ENCODE measurements at places on chromosomes 12 and 14. TPM values are rescaled to one million over a fixed set of nuclear protein-coding genes. Genes with fewer than 3 reads are reported as not detected.

DNA sequence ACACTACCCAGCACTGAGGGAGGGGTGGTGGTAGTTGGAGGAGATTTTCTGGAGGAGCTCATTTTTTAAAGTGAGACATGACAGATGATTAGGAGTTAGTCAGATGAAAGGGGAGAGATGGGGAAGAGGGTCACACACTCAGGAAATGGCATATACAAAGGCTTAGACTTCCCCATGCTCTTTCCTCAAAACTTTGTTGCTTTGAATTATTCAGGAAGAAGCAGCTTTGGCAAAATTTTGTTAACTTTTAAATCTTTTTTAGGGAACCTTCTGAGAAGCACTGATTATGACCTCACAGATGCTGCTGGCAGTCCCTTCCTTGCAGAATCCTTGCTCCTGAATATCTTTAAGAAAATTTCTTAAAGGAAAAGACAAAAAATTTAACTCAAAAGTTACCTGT, 19.8 kb downstream of the ALDH6A1 start:
- no peak overlapping the region for H3K27ac ChIP-seq
- H3K27me3 ChIP-seq: no peaks in the 10 kb centered on the region
- no peaks in the 10 kb centered on the region for H3K4me1 ChIP-seq
- DNase-seq: no peak
- H3K36me3 ChIP-seq: peaks cover 27% of the 10 kb centered on the region

DNA sequence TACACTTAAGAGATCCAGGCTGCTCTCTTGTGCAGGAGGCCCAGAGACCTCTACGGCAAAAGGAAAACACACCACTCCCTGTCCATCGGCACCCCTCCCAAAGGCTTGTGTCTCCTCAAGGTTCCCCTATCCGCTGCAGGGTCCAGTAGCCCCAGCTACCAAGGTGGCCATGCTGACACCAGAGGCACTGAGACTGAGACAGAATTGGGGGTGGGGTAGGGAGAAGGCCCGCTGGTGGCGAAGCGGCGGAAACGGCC, 590 bp downstream of the DDIT3 start:
- DNase-seq: no peak
- H3K4me1 ChIP-seq: peaks cover 42% of the 10 kb centered on the region
- peaks cover 42% of the 10 kb centered on the region for H3K36me3 ChIP-seq

- no peaks in the 10 kb centered on the region for H3K4me1 ChIP-seq
- H3K27me3 ChIP-seq: no peaks in the 10 kb centered on the region
- H3K36me3 ChIP-seq: no peaks in the 10 kb centered on the region
Measured at GRCh38 chr12:39935275-39935674, 170.6 kb downstream of the SLC2A13 start.

DTX1 gene
- total RNA-seq: 6.2 TPM

RBP5 gene
- 5.4 TPM for total RNA-seq
